ENCODE measurements at places on chromosomes 2 and 18.
A peak's percentile ranks its signal among the peaks of the same experiment; 100 is the strongest.

DNA sequence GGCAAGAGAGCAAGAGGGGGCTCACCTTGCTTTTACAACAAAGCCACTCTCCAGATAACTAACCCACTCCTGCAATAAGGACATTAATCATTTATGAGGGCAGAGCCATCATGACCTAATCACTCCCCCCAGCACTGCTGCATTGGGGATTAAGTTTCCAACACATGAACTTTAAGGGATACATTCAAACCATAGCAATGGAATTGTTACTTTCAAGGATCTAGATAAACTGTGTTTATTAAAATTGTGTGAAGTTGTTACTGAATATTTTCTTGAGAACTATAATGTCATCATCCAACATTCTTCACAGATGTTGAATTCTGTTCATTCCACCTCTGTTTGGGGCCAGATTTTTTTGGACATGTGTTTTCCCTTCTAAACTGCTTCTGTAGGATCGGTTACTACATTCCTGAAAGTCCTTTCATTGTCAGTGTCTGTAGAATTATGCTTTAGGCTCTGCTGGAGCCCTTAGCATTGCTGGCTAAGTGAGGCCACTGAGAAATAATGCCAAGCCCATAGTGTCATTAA is 50.4 kb downstream of the SPATS2L start:
- H3K27me3 ChIP-seq, result no peaks in the 10 kb centered on the region
- H3K36me3 ChIP-seq, result no peaks in the 10 kb centered on the region
- H3K4me1 ChIP-seq, result peaks cover 29% of the 10 kb centered on the region
- H3K27ac ChIP-seq, result no peak overlapping the region

DNA sequence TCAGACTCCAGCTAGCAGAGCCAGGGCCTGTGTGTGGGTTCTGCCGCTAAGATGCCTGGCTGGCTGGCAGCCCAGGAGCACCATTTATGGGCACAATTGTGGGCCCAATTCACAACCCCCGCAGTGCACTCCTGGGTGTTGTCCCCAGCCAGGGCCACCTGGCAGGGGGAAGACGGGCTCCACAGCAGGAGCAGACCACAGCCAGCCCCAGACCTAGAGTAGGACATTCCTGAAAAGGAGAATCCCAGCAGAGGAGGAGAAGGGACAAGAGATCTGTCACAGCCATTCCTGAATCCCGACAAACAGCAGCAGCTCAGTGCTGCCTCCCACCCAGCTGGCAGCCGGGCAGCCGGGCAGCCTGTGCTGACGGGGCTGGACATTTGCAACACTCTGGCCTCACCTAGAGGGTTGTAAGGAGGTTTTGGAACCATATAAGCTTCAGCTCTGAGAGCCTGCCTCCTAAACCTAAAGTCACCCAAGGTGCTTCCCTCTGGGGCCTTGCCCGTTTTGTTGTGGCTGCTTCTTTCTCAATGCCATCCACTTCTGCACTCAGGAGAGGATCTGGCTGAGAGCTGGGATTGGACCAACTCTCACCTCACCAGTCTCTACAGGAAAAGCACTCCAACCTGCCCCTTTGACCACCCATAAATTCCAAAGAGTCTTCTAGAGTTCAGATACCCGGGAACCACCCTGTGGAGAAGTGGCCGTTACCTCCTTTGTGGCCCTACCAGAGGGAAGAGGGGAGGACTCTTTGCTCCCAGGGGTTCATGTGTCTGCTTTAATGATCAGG is 4.1 kb upstream of the TMEM177 start:
- no peaks in the 10 kb centered on the region for H3K36me3 ChIP-seq
- H3K4me3 ChIP-seq, result no peak overlapping the region
- DNase-seq, result no peak

DNA sequence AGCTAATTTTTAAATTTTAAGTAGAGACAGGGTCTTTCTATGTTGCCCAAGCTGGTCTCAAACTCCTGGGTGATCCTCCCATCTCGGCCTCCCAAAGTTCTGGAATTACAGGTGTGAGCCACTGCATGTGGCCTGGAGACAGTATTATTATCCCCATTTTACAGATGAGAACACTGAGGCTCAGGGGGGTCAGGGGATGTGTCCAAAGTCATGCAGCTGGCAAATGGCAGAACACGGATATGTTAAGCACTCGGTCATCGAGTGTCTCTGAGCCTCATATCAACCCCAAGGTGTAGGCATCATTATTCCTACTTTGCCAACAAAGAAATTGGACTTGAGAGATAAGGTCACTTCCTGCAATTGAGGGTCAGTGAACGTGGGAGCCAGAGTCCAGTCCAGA is 12.6 kb downstream of the KCNK3 start:
- H3K4me1 ChIP-seq, result no peaks in the 10 kb centered on the region
- H3K27me3 ChIP-seq, result no peaks in the 10 kb centered on the region
- no peak overlapping the region for H3K27ac ChIP-seq
- H3K36me3 ChIP-seq, result no peaks in the 10 kb centered on the region
- no peak for DNase-seq

DNA sequence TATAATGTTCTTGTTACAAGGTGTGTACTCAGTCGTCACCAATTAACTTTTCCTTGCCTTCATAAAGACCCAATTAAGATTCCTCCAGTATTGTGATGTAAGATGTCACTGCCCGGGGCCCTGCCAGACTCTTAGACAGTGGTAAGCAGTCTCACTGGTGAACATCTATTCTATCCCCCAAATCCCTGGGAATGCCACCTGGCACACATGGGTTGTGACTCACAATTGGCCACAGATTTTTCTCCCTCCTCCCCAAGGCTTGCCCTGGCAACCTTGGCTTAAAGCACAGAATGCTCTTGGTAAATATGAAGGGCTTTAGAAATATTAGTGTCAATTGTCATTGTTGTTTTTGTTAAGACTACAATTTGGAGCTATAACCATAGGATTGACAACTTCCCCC is 287.9 kb downstream of the ETAA1 start:
- H3K27ac ChIP-seq, result no peak overlapping the region
- H3K36me3 ChIP-seq, result no peaks in the 10 kb centered on the region
- no peak overlapping the region for H3K4me3 ChIP-seq
- no peaks in the 10 kb centered on the region for H3K27me3 ChIP-seq
- no peaks in the 10 kb centered on the region for H3K4me1 ChIP-seq

- H3K4me1 ChIP-seq, result no peaks in the 10 kb centered on the region
- H3K4me3 ChIP-seq, result no peak overlapping the region
- no peak for DNase-seq
Observed at GRCh38 chr18:70024093-70024492, 76.4 kb upstream of the CD226 start.

DNA sequence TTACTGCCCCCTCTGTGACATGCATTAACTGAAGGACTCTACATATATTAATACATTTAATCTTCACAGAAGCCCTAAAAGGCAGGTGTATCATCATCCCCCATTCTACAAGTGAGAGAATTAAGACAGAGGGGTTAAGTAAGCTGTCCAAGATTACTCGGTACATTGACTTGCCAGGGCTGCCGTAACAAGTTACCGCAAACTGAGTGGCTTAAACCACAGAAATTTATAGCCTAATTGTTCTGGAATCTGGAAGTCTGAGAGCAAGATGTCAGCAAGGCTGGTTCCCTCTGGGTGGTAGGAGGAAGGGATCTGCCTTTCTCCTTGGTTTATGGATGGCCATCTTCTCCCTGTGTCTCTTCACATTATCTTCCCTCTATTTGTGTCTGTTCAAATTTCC is 605.5 kb downstream of the EPHA4 start:
- no peaks in the 10 kb centered on the region for H3K27me3 ChIP-seq
- no peaks in the 10 kb centered on the region for H3K4me1 ChIP-seq
- peak; percentile 7 for DNase-seq
